Posterior cingulate gyrus (tissue), 11 donors: ENCODE measurements at places on chromosomes 13 and 19.
A peak's percentile ranks its signal among the peaks of the same experiment; 100 is the strongest.

DNA sequence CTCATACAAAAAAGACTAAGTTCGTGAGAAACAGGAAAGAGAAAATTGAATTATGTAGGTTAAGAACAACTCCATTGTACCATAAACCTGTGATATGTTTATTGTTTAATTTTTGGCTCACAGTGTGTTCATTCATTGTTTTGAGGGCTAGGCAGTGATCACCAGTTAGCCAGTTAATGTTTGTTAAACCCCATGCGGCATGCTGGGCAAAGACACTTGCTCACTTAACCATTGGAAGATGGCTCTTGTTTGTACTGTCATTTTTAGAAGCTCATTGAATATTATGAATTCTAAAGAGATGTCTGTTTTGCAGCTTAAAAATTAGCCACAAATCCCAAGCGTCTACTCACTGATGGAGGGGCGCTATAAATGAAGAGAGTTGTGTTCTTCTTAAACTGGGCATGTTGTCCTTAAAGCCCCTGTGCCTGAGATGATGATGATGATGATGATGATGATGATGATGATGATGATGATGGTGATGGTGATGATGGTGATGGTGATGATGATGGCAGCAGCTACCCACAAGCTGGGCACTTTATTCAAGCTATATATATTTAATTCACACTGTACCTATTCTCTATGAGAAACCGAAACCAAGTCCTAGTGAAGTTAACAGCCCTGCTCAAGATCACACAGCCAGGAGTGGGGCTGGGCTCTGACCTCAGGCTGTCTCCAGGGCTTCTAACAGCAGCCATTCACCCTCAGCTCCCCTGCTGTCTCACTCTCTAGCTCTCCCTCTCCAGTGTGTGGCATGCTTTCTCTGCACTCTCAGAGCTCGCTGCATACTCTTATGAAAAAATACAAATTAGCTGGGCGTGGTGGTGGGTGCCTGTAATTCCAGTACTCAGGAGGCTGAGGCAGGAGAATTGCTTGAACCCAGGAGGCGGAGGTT is 169.1 kb downstream of the SHISA2 start:
- DNase-seq, result no peak

GRCh38 chr19:19081642-19082151 is 17.9 kb downstream of the SLC25A42 start:
- DNase-seq, result no peak

DNA sequence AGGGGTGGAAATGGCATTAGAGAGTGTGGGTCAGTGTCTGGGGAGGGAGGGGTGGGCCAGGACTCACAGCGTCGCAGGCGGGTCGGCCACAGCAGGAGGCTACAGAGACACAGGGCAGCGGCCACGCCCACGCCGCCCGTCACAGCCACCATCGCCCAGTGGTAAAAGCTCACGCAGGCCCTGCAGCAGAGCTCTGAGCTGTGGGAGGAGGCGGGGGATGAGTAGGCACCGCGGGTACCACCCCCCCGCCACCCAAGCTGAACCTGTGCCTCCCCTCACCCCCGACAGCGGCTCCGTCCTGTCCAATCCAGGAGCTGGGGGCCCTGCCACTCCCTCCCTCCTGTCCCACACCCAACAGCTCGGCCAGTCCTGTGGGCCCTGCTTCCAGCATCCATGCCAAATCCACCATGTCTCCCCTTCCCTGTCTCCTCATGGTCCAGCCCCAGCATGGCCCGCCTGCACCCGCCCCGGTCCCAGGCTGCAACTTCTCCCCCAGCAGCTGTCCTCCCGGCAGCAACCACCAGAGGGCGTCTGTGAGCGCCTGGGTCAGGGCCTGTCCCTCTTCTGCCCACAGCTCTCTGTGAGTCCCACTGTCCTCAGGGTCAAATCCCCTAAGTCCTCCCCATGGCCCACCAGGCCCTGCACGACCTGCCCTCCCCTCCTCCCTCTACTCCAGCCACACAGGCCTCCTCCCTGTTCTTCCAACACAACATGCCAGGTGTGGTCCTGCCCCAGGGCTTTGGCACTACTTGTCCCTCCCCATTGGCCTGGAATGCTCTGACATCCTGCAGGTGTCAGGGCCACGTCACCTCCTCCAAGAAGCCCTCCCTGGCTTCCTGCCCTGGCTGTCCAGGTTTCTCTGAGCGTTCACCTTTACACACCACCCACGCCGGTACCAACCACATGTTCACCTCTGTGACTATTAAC is 6.0 kb downstream of the TEKTIP1 start:
- peak; percentile 95 for DNase-seq

- DNase-seq, result no peak
Observed at GRCh38 chr13:24274452-24275021, 34.8 kb upstream of the C1QTNF9 start.

DNA sequence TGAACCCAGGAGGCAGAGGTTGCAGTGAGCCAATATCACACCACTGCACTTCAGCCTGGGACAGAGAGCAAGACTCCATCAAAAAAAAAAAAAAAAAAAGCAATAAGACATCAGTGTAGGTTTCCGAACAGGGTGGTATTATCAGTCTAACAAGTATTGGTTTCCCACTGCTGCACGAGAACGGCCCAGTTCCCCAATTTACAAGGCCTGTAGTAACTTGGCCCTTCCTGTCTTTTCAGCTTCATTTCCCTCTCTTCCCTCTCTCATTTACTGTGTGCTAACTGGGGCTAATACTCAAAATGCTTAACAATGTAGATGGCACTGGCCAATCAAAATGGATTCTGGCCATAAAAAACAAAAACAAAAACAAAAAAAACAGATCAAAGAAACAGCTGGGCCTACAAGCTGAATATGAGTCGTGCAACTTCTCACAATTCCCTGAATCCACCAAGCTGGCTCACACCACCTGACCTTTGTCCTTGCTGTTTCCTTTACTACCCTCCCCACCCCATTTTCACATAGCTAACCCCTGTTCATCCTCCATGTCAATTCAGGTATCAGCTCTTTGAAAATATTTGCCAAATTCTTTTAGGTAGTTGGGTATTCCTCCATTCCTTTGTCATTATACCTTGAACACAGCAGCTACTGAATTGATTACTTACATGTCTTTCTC is 2.4 kb downstream of the TEX101 start:
- DNase-seq, result no peak

GRCh38 chr13:24741016-24741662 is 22.8 kb upstream of the RNF17 start:
- DNase-seq, result no peak

DNA sequence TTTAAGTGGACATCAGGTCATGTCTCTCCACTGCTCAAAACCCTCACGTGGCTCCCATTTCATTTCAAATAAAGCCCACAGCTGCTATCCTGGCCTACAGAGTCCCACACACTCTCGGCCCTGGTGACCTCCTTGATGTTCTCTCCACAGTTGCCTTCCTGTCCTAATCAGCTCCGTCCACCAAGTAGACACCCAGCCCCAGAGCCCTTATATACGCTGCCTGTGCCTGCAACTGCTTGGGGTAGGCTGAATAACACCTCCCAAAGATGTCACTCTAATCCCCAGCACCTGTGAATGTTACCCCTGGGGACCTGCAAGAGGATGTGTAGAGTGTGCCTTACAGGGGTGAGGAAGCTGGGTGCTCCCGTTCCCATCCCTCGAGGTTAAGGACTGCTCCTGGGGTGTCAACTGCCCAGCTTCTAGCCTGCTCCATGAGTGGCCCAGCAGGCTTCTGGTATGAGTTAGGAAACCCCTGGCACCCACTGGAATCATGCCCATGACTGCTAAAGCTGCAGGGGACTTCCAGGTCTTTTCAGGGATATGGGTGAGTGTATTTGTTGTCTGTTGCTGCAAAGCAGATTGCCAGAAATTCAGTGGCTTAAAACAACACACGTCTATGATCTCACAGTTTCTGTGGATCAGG is 6.0 kb downstream of the FAM187B start:
- no peak for DNase-seq

GRCh38 chr19:2385053-2385721 is 25.1 kb downstream of the TMPRSS9 start:
- no peak for DNase-seq

GRCh38 chr13:46389457-46390451 is 2.7 kb upstream of the RUBCNL start:
- peak; percentile 70 for DNase-seq

- DNase-seq, result no peak
Observed at GRCh38 chr13:30576528-30576927, 41.2 kb upstream of the USPL1 start.

GRCh38 chr19:7251494-7251893 is 42.7 kb downstream of the INSR start:
- no peak for DNase-seq

DNA sequence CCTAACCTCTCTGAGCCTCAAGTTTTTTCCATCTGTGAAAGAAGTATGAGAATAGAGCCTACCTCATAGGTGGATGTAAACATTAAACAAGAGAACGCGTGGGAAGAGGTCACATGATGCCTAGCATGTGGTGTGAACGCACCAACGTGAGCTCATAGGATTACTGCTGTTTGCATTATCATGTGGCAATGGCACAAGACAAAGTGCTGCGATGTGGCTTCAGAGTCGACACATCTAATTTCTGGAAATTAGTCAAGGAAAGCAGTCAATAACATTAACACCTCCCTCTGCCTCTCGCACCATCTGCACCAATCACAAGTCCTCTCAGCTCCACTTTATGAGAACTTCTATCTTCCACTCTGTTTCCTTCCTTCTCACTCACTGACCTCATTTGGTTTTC is 489.7 kb downstream of the COG6 start:
- DNase-seq, result no peak

DNA sequence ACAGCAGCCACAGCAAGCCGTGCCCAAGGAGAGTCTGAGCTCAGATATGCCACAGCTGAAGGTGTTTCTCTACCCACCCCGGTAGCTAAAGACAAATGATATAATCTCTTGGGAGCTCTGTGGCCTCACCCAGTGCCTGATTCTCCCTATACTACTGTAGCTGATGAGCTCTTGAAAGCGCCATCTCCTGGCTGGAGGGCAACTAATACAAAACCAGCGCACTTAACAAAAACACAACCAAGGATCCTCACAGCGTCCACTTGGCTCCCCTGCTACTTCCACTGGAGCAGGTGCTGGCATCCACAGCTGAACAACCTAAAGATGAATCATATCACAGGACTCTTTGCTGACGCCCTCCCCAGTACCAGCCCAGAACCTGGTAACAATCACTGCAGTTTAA is 1212.0 kb downstream of the PCDH17 start:
- DNase-seq, result no peak

- no peak for DNase-seq
Observed at GRCh38 chr13:78468621-78469020, 134.7 kb downstream of the POU4F1 start.

DNA sequence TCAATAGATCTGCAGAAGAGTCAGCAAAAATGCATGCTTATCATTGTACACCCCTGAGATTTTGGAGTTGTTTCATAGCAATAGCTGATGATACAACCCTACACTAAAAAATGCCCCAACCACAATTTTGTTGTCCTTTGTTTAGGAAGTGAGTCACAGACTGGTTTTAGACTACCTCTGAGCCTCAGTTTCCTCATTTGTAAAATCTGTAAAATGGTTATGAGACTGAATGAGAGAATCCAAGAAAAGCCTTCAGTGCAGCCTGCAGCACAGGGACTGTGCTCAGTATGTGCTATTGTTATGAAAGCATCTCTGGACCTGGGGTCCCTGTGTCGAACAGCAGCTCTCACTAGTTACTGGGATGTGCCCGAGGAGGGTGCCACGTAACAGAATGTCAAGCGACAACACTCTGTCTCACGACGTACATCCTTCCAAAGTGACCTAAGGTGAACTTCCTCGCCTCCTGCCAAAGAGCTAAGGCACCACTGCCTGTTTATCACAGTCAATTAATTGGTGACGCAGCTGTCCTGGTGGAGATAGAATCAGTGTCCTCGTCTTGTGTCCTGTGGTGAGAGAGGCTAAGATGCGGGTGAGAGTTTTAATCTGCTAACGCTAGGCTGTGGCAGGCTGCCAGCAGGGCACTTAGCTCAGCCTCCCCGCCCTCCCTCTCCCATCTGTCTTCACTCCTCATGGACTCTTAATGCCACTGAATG is 18.1 kb downstream of the DHRS12 start:
- DNase-seq, result no peak
